T-helper 17 cell (primary cell): ENCODE measurements at places on chromosomes 16 and 17. TPM values are rescaled to one million over a fixed set of nuclear protein-coding genes. Genes with fewer than 3 reads are reported as not detected.
A peak's percentile ranks its signal among the peaks of the same experiment; 100 is the strongest.

DNA sequence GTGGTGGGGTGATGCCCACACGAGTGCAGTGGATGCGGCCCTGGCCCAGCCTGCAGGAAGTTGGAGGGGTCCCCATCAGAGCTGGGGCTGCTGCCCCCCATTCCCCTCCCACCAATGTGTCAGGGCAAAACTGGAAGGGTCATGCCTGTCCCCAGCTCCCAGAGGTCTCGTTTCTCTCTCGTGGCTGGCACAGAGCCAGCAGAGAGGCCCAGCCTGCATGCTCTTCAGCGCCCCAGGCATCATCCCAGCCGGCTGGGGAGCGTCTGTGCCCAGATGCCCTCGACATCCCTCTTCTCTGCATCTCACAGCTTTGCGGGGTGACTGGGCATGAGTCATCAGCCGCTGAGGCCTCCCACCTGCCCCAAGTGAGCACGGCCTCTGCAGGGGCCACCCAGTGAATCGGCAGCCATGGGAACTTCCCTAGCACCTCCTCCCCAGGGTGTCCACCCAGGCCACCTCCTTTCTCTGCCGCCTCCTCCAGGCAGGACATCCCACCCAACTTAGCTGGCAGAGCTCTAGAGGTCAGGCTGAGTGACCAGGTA is 9.8 kb upstream of the CSNK1D start:
- no peak for DNase-seq
- peak overlapping the region; percentile 63 for H3K27ac ChIP-seq
- H3K4me3 ChIP-seq: no peak overlapping the region
- no peaks in the 10 kb centered on the region for H3K27me3 ChIP-seq
- no peaks in the 10 kb centered on the region for H3K36me3 ChIP-seq
- H3K4me1 ChIP-seq: peaks cover 14% of the 10 kb centered on the region

GRCh38 chr17:17015230-17015629 is 27.0 kb upstream of the MPRIP start:
- no peaks in the 10 kb centered on the region for H3K36me3 ChIP-seq
- no peak overlapping the region for H3K4me3 ChIP-seq
- H3K27me3 ChIP-seq: no peaks in the 10 kb centered on the region
- DNase-seq: no peak
- peaks cover 35% of the 10 kb centered on the region for H3K4me1 ChIP-seq

Gene PERCC1
- not detected for total RNA-seq

DNA sequence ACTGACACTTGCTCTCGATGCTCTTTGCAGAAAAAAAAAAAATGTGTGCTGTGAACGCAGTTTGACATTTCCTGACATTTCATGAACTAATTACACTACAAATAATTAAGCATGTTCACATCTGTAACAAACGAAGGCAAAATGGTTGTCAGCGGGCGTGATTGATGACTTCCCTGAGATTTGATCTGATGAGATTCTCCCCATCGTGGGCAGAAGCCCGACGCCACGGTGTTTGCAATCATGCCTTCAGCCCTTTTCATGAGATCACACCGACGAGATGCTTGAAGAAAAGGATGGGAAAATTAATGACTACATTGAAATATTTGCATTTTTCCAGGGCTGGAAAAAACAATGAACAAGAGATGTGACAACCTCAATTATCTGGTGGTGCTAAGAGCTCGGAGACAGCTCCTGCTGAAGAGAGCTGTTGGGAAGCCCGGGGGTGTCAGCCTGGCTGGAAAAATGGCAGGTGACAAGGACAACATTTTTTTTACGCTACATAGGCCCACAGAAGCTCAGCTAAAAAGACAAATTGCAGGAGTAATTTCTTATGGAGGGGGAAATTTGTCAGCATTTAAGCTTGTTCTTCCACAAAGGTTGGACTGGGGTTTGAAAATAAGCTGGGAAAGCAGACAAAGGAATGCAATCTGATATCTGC is 259.4 kb upstream of the IRX3 start:
- no peak for DNase-seq
- no peaks in the 10 kb centered on the region for H3K4me1 ChIP-seq
- H3K36me3 ChIP-seq: no peaks in the 10 kb centered on the region
- peaks cover 6% of the 10 kb centered on the region for H3K27me3 ChIP-seq

Gene TEKT3
- total RNA-seq: not detected

Gene PALB2
- 8.2 TPM for total RNA-seq

Gene SLFN12L
- 90.1 TPM for total RNA-seq
